CD4-positive, alpha-beta T cell (primary cell): ENCODE measurements at places on chromosomes 1 and 21.

DNA sequence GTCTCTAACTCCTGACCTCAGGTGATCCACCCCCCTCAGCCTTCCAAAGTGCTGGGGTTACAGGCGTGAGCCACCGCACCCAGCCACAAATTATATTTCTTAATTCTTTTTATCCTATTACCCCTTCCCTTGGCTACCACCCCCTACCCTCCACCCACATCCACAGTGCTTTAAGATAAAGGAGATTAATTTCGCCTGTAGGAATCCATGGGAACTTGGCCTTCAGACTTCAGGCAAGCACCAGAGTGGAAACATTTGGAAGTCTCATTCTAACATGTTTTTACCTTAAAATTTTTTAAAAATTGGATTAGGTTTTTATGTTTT, 10.4 kb downstream of the CNST start:
- DNase-seq: no peak

- no peak for DNase-seq
Measured at GRCh38 chr1:77889671-77890070, 1.2 kb downstream of the NEXN start.

DNA sequence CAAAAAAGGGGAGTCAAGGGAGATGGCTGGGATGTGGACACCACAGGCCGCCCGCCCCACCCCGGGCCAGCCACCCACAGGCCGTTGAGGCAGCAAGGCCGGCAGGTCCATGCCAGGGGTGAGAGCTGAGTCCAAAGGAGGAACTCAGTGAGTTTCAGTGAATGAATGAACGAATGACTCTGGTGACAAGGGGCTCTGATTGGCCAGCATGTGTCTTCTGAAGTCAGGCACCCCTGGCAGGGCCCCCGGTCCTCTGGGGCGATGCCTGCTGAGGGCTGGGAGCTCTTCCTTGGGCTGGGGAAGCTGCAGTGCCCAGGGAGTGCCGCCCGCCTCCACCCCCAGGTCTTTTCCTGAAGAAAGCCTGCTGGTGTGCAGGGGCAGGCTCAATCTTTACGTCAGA, 236.1 kb upstream of the VAMP3 start:
- DNase-seq: no peak

DNA sequence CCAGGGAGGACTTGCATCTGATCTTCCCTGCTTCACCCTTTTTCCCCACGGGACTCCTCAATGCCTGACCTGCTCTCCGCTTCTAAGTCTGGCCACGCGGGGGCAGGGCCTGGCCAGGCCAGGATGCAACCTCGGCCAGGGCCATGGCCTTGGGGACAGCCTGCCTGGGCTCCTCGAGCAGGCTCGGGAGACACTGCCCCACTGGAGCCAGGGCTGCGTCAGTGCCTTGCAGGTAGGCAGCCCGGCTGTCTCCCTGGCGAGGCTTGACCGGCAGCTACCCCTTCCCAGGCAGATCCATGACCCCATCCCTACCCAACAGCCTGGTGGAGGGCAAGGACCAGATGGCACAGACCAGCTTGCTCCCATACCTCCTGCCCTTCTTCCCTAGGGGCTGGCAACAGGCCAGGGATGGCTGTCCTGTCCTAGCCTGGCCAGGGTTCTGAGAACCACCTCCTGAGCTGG, 2.7 kb upstream of the PRDM16 start:
- DNase-seq: no peak

- no peak for DNase-seq
Measured at GRCh38 chr1:160284220-160284781, 632 bp downstream of the PEX19 start.

GRCh38 chr1:233719655-233720341, 105.9 kb downstream of the KCNK1 start:
- no peak for DNase-seq
